SW480 (cell line): ENCODE measurements at places on chromosomes 2 and 18.

- DNase-seq, result no peak
These were observed 36.0 kb downstream of the SKA1 start for GRCh38 chr18:50410894-50411293.

DNA sequence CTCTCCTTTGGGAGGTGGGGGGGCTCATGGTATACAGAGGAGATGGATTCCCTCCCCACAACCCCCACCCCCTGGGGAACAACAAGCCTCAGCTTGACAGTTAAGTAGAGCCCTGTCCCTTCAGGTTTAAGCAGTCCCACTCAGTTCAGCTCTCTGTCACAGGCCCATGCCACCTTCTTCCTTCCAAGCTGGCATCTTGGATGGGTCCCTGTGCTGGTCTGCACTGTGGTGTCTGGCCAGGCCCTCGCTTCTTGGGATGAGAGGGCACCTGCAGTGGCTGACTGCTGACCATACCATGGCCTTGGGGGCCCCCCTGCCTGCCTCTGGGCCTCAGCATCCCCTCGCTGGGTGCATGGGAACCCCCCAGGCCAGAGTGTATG is 20.4 kb upstream of the GPR17 start:
- no peak for DNase-seq

- no peak for DNase-seq
These were observed 32.8 kb upstream of the DNAH7 start for GRCh38 chr2:196101325-196101991.

GRCh38 chr2:17717666-17718065 is 35.9 kb downstream of the SMC6 start:
- DNase-seq, result no peak

DNA sequence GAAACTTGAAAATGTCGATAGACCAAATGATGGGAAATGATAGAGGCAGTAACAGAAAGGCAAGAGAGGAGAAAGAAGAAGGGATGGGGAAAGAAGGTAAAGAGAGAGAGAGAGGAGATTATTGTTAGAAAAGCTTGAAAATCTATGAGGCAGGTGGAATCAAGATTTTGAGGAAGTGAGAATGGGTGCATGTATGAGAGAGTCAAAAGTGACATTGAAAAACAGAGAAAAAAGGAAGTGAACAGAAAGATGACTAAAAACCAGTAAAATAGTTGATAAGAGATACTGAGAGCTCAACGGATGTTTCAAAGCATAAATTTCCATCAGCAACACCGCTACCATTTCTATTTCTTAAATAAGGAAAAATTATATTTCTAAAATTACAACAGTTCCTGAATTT is 327.4 kb upstream of the CWC22 start:
- no peak for DNase-seq
